Stimulated activated CD8-positive, alpha-beta memory T cell treated with anti-CD3 and anti-CD28 coated beads, Interleukin-15, amount 100 ng/mL, for 1 hour (primary cell): ENCODE measurements at places on chromosomes 4 and X.

DNA sequence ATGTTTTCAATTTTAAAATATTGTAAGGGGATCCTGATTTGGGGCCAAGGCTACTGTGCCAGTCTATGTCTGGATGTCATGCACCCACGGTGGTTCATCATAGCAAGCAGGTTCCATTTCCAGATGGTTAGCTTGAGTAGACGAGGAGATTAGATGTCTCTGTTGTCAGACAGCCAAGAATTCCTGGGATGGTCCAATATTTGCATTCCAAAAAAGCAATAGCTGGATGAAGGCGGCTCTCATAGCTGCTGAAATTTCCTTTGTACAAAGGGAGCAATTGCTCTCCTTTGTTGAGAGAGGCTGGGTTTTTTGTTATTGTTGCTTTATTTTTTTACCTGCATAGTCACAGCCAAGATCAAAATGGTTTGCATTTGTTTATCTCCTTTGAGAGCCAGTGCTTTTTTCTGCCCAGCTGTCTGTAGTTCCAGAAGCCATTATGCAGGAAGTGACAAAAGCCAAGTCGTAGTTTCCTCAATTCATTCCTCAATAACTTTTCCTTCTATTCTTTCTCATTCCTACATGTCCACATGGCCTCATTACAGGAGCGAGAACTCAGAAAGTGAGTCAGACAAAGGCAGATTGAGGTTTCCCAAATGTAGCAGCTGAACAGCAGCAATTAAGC is 107.9 kb downstream of the MMRN1 start:
- DNase-seq, result no peak

- DNase-seq, result no peak
Measured at GRCh38 chr4:153966641-153967040, 177.8 kb upstream of the SFRP2 start.

DNA sequence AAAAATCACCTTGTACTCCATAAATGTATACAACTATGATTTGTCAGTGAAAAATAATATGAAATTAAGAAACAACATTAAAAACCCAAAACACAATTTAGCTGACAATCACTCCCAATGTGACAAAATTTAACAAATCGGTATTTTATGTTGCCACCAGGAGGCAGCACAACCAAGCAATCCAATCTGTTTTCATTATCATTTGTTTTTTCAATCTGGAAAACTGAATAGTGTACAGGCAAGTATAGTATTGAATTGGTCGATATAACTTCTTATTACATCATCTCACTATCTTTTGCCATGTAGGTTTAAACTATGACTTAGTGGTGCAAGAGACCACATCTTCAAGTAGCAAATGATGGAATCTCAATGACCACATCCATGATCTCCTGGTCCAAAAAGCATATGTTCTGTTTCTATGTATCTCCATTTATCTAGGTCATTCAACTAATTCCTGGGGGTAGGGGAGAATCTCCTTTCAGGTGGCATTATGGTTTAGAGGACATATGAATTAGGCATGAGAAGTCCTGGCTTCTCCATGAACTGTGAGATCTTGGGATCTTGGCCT is 112.9 kb upstream of the AGA start:
- no peak for DNase-seq

- no peak for DNase-seq
Measured at GRCh38 chrX:9466124-9466495, 1.3 kb downstream of the TBL1X start.

GRCh38 chrX:34578237-34578636 is 78.8 kb downstream of the TMEM47 start:
- no peak for DNase-seq

DNA sequence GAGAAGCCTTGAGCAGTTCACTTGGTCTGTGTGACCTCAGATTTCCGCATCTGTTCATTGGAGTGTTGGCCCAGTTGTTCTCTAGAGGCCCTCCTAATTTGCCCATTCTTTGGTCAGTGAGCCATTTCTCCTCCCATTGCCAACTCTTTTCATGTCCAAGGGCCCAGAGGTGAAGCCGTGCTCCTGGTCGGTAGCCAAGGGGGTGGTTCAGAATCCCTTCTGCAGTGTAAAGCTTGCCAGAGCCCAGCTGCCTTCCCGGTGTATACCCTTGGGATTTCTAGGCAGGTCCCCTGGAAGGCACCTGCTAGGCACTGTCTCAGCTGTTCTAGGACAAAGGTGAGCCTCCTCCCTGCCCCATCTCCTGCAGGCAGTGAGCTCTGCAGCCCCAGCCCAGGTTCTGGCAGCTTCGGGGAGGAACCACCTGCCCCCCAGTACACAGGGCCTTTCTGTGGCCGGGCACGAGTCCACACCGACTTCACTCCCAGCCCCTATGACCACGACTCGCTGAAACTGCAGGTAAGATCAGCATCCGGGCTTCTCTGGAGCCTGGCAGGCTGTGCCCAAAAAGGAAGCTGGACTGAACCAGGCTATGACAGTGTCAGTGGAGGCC is 12.3 kb downstream of the SASH3 start:
- DNase-seq, result no peak
